Colonic mucosa (tissue), 4 donors: ENCODE measurements at places on chromosomes 16 and 17. TPM values are rescaled to one million over a fixed set of nuclear protein-coding genes. Genes with fewer than 3 reads are reported as not detected.

Gene TPPP3
- total RNA-seq = 12.3 TPM

Gene TSPAN10
- 0.32 TPM for total RNA-seq

Gene SLC6A2
- total RNA-seq = 0.16 TPM

Gene CCL16
- not detected for total RNA-seq

- no peak for DNase-seq
Measured at GRCh38 chr17:82112914-82113311, 14.9 kb upstream of the FASN start.

DNA sequence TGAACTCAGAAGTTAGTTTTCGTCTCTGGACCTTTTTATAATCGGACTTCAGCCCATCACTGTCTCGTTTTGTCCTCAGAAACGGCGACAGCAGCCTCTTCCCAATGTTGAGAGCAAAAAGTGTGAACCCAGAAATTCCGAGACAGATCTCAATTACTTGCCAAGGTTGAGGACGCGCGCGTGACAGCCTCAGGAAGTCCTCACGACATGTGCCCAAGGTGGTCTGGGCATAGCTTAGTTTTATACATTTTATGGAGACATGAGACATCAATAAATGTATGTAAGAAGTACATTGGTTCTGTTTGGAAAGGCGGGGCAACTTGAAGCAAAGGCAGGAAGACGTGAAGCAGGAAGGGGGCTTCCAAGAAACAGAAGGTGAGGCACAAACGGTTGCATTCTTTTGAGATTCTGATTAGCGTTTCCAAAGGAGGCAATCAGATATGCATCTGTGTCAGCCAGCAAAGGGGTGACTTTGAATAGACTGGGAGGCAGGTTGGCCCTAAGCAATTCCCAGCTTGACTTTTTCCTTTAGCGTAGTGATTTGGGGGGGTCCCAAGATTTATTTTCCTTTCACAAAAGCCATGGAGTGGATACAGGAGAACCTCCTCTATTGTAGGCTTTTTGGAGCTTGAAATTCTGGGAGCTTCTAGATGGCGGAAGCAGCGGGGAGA, 583 bp upstream of the ZNF747 start:
- DNase-seq = no peak

DNA sequence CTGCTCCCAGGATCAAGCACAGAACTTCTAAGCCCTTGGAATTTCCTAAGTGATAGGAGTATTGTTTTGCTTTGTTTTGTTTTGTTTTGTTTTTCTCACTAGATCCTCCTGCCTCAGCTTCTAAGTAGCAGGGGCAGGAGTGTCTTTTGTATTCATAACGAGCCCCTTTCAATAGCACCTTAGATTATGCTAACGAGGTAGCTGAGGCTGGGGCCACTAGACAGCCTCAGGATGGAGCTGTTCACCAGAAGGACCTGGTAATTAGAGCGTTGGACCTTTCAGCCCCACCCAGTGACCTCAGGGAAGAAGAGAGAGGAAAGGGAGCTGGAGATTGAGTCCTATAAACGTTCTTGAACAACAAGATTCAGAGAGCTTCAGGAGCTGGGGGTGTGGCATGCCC, 43.6 kb downstream of the IKZF3 start:
- no peak for DNase-seq

GRCh38 chr17:49333804-49334203, 28.2 kb downstream of the ZNF652 start:
- no peak for DNase-seq

DNA sequence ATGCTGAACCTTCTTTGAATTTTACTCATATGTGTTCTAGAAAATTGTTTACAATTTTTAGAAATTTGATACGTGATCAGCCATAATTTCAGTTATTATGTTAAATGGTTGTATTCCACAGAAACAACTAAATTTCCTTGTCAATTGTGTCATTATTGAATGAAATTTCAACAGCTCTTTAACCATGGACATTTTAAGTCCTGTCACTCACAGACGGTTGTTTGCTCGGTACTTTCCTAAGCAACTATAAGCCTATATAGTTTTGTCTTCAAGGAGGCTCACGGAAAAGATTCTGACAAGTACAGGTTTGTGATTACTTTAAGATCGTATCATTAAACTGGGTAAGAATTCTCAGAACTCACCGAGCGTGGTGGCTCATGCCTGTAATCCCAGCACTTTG, 31.8 kb downstream of the SLC39A11 start:
- no peak for DNase-seq

- no peak for DNase-seq
Measured at GRCh38 chr16:68834550-68834949, 8.8 kb upstream of the TANGO6 start.
